Ecto neural progenitor cell (in vitro differentiated cells): ENCODE measurements at places on chromosomes 2 and 18.

DNA sequence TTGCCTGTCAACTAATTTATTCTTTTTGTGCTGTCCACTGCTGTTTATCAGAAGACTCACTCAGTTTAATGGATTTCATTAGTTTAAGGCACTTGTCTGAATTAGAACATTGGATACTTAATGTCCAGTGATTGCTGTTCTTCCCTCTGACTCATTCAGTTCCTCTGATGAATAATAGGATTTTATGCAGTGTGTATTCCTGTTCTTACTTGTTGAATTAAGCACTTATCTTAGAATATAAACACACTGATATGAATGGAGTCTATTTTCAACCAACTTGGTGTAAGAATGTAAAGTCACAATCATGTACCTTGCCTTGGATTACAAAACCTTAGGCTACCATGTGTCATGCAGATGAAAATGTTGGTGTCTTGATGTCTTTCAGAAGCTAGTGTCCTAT, 87.0 kb upstream of the PROKR1 start:
- no peak for DNase-seq

DNA sequence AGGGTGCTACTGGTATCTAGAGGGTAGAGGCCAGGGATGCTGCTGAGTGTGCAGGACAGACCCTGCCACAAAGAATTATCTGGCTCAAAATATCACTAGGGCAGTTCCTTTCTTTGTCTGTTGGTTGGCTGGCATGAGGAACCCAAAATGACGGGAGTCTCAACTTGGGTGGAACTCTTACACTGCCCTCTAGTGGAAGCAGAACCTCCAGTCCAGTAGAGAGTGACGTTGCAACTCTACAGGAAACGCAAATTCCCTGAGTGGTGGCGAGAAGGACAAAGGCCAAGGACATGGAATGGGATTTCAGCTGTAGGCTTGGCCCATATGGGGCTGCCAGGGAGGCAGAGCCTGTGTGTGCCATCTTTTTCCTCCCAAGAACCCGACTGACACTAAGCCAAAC, 47.1 kb downstream of the COPS8 start:
- no peak for DNase-seq

DNA sequence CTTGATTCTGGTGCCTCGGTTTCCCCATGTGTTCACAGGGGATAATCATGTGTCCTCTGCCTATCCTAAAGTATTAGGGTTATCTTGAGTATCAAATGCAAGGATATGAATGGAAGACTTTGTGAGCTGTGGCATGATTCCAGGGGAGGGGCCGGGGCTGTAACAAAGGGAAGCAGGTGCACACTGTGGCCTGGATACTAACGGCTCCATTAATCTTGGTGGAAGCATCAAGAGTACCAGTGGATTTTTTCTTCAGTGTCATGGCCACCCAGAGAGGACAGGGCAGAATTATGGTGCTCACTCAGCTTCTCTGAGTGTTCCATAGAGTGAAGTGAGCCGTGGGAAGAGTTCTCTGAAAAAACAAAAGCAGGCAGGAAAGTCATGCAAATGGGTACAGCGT, 320.1 kb downstream of the ALK start:
- DNase-seq: no peak

DNA sequence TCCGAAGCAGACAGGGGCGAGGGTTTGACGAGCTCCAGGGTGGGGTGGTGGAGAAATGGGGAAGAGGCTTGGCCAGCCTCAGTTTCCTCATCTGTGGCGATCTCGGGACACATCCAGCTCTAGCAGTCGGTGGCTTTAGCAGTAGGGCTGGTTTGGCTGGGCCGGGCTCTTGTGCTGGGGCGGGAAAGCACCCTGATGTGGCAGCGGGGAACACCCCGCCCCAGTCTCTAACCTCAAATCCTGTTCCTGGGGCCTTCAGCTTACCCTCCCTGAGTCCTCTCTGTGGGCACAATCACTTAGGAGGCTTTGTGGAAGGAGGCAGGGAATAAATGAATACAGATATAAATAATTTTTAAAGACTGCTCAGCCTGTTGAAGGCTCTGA, 26.5 kb upstream of the MCFD2 start:
- no peak for DNase-seq

DNA sequence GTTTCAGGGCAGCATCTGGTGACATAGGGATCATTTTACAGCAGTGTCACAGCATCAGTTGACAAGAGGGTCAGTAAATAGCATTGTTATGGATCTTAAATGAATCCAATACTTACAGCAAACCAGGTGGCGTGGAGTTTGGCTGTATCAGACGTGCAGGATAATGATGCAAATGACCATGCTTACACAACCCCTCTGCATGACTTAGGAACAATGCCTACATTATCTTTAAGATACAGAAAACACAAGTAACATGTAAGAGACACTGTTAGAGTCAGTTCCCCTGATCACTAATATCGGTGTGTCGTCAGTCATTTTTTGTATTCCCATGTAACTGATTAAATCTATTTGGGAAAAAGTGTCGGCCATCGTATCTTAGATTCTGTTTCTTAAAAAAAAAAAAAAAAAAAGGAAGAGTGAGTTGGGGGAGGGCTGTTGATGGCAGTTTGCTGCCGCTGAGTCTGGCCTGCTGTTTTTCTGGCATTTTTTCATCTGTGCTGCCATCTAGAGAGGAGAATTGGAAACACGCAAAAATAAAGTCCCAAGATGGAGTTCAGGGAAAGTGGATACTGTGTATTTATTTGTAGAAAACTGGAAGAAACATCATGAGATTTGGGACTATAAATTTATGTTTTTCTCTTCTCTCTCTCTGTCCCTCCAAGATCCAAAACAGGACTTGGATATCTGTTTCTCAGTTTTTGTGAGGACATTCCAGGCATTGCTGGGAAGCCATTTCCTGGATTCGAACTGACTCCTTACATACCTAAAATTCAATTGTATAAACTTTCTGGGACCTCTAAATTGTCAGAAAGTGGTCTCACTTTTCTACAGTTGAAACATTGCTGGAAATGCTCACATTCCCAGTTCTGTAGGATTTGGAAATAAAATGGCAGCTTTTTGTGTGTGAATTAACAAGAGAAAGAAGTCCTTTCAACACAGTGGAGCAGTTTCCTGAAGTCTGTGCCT, 60.3 kb upstream of the AGPS start:
- DNase-seq: no peak

DNA sequence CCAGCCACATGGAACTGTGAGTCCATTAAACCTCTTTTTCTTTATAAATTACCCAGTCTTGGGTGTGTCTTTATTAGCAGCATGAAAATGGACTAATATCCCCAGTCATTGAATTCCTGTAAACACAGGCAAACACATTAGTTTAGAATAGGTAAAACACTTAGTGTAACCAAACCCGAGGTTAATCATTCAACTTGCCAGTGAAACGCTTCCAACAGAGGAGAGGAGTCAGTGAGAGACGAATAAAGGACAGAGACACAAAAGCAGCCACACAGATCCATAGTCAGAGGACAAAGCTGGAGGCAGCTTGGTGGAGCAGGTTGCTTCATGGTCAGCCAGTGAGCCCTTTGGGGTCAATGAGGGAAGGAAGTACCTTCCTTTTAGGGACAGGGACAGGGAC, 348.1 kb downstream of the TGIF1 start:
- no peak for DNase-seq

- no peak for DNase-seq
Observed at GRCh38 chr2:143334837-143335236, 205.6 kb downstream of the ARHGAP15 start.

DNA sequence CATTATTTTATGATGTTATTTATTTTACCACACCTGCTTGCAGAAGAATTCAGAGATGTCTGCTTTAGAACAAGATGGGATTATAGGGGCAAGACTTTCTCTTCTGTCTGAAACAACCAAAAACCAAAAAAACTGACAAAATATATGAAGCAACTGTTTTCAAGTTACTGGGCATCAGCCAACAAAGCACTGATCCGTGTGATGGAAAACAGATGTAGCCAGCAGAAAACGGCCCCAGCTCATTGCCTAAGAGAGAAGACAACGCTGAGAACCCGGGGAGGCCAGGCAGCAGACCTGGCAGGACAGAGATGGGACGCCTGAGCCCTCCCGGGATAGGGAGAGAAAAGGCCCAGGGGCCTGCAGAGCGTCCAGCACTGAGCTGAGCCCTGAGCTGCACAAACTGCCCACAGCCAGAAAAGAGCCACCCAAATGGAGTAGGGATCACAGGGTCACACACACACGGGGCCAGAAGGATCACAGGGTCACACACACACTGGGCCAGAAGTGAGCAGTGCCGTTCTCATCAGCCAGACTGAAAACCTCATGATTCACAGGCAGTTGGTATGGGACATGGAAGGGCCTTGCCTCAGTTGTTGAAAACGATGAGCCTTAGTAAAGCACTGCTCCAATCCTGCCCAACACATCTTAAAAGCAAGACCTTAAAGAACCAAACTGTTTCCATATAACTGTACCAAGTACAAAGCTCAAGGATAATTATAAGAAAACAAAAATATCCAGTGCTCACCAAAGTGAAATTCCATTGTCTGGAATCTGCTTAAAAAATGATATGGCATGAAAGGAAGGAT, 12.1 kb downstream of the PXDN start:
- DNase-seq: peak; percentile 45

DNA sequence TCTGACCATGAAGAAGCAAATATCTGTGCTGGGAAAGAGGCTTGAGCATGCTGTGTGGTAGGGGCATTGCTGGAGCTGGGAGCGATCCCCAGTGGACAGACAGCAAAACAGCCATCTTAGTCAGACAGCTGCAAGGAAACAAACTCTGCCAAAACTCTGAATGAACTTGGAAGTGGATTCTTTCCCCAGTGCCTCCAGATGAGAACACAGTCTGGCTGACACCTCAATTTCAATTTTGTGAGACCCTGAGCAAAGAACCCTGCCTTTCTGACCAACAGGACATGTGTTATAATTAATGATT, 23.2 kb upstream of the FAP start:
- DNase-seq: no peak
